ENCODE measurements at places on chromosomes 11 and 22.

DNA sequence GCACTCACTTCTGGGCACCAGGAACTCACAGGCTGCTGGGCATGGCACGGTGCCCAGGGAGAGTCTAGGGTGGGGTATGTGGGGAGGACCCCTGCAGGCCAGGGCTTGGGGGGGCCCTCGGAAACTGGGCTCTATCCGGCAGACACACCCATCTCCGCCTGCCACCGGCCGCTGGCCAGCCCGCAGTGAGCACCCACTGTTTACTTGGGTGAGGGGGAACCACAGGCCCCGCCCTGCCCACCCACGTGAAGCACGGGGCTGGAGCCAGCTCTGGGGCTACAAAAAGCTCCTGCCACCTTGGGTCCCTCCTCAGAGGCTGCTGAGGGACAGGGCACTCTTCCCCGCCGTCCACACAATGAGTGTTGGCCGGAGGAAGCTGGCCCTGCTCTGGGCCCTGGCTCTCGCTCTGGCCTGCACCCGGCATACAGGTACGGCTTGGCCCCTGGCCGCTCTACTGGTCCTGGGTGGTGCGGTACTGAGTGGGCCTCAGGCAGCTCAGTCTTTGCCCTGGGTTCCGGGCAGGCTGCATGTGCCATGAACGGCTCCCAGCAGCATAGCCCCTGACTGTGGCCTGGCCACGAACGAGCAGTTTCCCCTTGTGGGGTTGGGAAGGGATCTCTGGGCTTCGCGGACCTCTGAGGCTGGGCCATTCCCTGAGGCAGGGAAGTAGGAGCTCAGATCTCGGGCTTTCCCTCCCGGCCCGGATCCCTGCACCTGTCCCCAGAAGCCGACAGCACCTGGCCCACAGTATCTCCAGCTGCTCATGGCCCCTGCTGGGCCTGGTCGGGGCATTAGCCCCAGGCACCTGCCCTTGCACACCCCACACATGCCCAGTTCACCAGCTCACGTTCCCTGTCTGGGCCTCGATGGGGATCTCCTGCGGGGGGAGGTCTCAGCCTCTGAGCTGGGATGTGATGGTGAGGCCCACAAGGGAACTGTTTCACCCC is at the start of gene MUC5AC:
TSS of gene MUC5AC (plus strand) at position 309 of the 947 bp plus-strand sequence. CDS start at position 356, 47 bp downstream.
- DNase-seq: no peak

GRCh38 chr11:11760838-11761237 is 80.9 kb upstream of the USP47 start:
- no peak for DNase-seq

- no peak for DNase-seq
Measured at GRCh38 chr22:23216461-23217170, 36.3 kb downstream of the BCR start.

- no peak for DNase-seq
Measured at GRCh38 chr11:82903843-82904586, 2.5 kb downstream of the DDIAS start.

- DNase-seq: no peak
Measured at GRCh38 chr11:64790205-64791095, 12.1 kb upstream of the SF1 start.

All from cerebellar cortex (tissue), 1 donor.